HuH-7.5 (cell line): ENCODE measurements at places on chromosomes 11 and 22.

- no peak for DNase-seq
Observed at GRCh38 chr11:117473481-117474091, 145.9 kb downstream of the CEP164 start.

GRCh38 chr11:78312712-78313111 is 104.9 kb downstream of the GAB2 start:
- no peak for DNase-seq

DNA sequence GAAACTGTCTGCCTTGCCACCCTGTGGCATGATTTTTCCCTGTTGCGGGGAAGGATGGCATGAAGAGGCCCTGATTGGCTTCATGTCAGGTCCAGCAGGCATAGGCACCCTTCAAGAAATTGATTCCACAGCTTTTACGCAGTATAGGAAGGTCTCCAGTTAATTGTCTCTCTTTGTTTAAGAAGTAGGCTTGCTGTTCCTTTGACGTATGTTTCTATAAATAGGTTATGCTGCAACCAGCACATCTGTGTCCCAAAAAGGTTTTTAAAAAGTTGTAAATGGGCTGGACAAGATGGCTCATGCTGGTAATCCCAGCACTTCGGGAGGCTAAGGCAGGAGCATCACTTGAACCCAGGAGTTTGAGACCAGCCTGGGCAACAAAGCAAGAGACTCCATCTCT is 62.6 kb downstream of the CD6 start:
- DNase-seq, result no peak

GRCh38 chr11:72955466-72955865 is 141.3 kb downstream of the ATG16L2 start:
- no peak for DNase-seq

GRCh38 chr11:17432002-17432401 is 43.5 kb upstream of the KCNJ11 start:
- no peak for DNase-seq

DNA sequence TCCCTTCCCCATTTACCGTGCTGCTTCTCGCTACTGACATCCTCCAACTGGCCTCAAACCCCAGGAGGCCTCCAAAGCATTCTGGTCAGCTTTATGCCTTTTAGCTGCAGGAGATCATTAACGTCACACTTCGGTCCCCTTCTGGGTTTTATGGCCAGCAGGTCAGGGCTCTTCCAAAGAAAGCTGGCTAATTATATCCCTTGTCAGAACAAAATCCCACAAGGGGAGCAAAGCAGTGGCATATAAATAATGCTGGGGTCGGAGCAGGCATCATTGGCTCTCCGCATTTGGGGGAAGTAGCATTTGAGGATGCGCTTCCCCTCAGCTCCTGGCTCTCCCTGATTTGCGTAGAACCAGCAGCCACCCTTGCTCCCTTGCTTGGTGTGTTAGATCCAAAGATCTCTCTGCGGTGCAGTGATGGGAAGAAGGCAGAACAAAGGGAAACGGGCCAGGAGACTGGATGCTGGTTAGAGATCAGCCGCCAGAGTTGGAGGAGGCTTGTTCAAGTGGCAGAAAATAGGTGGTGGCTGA is 117.4 kb downstream of the DBX1 start:
- DNase-seq, result no peak

- DNase-seq, result no peak
Observed at GRCh38 chr11:1916132-1916985, 3.1 kb upstream of the TNNT3 start.

- DNase-seq, result no peak
Observed at GRCh38 chr22:40051322-40051721, 56.6 kb downstream of the FAM83F start.

GRCh38 chr11:122242731-122243130 is 126.7 kb upstream of the BLID start:
- no peak for DNase-seq

GRCh38 chr11:87966694-87967093 is 208.5 kb downstream of the RAB38 start:
- DNase-seq, result no peak

GRCh38 chr11:35324981-35325380 is 94.4 kb downstream of the SLC1A2 start:
- no peak for DNase-seq

DNA sequence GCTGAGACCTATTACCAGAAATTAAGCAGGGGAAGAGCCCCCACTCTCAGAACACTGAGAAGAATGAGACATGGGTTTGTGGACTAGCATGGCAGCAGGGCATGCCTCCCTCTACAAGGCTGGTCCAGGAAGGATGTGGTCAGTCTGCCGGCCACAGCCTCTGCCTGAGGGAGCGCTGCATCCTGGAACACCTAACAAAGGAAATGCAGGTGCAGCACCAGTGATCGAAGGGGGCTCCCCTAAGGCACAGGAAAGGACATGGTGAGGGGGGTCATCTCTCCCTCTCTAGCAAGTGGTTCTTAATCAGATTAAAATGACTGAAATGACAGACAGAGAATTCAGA is 40.6 kb upstream of the ARL14EP start:
- no peak for DNase-seq

GRCh38 chr11:126328938-126329643 is 25.2 kb downstream of the DCPS start:
- DNase-seq, result no peak

DNA sequence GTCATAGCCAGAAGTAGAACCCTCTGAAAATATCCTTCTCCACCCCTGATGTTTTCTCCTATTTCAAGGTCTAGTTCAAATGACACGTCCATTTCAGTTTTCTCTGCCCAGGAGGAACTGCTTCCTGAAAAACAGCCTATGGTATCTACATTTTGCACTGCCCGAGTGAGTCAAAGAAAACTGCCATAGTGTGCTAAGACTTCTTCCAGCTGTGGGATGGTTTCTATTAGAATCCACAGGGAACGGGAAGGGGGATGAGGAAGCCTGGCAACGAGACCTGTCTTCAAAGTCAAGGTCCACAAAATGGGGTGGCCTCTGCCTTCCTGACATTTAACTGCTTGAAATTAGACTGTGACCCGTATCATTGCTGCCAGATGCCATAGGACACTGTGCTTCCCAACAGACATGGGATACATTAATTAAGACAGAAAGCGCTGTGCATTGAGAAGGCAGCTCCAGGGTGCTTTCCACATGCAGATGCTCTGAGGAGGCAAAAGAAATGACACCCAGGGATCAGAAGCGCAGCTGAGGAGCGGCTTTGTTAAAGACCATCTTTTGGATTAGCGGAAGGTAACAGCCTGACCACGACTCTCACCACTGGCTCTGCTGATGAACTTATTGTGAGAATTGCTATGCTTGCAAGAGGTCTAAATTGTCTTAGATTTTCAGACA is 39.4 kb upstream of the NUP50 start:
- no peak for DNase-seq
